Spleen (tissue), 13 donors: ENCODE measurements at places on chromosomes 11 and 22. TPM values are rescaled to one million over a fixed set of nuclear protein-coding genes. Genes with fewer than 3 reads are reported as not detected.

GRCh38 chr22:32796865-32797573, 4.5 kb upstream of the TIMP3 start:
- peak; percentile 83 for DNase-seq
- H3K27me3 ChIP-seq = no peaks in the 10 kb centered on the region
- H3K27ac ChIP-seq = no peak overlapping the region
- H3K4me3 ChIP-seq = no peak overlapping the region
- peaks cover 20% of the 10 kb centered on the region for H3K4me1 ChIP-seq

GRCh38 chr22:46033256-46034200, 56.6 kb upstream of the WNT7B start:
- no peak overlapping the region for H3K27ac ChIP-seq
- no peaks in the 10 kb centered on the region for H3K27me3 ChIP-seq
- peak; percentile 25 for DNase-seq

GRCh38 chr11:95218149-95218548, 12.9 kb downstream of the SESN3 start:
- H3K4me1 ChIP-seq = peaks cover 38% of the 10 kb centered on the region
- H3K27ac ChIP-seq = no peak overlapping the region
- no peaks in the 10 kb centered on the region for H3K27me3 ChIP-seq
- no peak overlapping the region for H3K4me3 ChIP-seq

CRYAB gene
- total RNA-seq = 51.2 TPM

GRCh38 chr11:96622026-96622634, 232.3 kb downstream of the JRKL start:
- no peak overlapping the region for H3K27ac ChIP-seq
- H3K4me3 ChIP-seq = no peak overlapping the region
- no peaks in the 10 kb centered on the region for H3K36me3 ChIP-seq
- DNase-seq = no peak

UQCR10 gene
- total RNA-seq = 49.8 TPM

NXPE2 gene
- not detected for total RNA-seq

DNA sequence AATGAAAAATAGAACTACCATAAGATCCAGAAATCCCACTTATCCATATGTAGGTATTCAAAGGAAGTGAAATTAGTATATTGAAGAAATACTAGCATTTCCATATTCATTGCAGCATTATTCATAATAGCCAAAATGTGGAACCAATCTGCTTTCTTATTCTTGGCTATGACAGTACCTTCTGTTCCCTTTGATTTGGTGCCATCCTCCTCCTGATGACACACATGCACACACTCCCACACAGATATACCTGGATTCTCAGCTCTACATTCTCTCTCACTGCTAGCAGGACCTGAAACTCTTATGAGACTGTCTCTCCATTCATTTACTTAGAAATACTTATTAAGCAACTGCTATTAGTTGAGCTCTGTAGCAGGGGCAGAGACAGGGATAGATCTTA, 582.6 kb upstream of the TENM4 start:
- H3K27ac ChIP-seq = no peak overlapping the region
- no peaks in the 10 kb centered on the region for H3K27me3 ChIP-seq
- no peaks in the 10 kb centered on the region for H3K36me3 ChIP-seq
- DNase-seq = no peak
- no peaks in the 10 kb centered on the region for H3K4me1 ChIP-seq

CD3E gene
- 76.1 TPM for total RNA-seq
